ENCODE measurements at places on chromosomes 13 and 19.

- no peak for DNase-seq
Observed at GRCh38 chr19:46660008-46660517, 919 bp downstream of the DACT3 start.

GRCh38 chr19:44796701-44797115 is 12.2 kb upstream of the BCAM start:
- no peak for DNase-seq

DNA sequence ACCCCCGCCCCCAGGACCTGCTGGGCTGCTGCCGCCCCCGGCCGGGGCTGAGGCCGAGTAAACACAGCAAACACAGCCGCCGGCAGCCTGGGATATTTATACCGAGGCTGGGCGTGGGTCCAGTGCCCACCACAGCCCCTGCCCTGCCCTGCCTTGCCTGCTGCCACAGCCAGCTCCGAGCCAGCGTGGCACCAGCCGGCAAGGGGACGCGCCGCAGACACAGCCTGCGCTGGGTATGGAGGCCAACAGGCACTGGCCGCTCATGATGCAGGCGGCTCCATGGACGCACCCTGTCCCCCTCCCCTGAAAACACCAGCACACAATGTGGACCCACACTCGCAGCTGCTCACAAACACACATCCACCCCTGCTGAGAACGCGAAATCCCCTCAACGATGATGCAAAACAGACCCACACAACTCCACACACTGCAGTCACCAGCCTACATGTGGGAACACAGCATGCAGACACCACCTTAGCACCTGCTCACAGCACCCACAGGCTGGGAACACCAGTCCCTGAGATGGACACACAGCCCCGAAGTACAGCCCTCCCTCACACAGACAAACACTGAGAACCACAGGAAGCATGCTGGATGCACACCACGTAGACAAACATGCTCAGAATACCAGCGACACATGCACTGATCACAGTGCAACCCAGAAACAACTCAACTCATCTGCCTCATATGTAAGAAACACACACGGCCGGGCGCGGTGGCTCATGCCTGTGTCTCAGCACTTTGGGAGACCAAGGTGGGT is 16.2 kb downstream of the CCDC97 start:
- DNase-seq: no peak

- DNase-seq: no peak
Observed at GRCh38 chr19:42290136-42290522, 11.8 kb upstream of the PRR19 start.

DNA sequence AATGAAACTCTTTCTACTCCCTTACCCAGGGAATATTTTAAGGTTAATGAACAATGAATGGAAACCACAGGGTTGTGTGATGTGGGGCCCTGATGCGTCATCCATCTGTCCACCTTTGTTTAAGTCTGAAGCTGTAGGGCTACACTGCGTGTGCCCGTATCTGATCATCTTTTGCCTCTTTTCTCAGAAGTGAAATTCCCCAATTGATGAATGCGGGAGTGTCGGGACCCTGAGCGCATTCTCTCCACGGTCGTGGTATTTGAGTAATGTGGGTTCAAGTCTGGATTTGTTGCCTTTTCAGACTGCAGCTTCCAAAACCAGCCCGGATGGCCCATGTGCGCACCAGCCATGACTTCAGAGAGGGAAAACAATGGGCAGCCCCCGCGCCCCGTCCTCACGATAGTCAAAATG is 112.3 kb downstream of the COL4A2 start:
- DNase-seq: no peak

- no peak for DNase-seq
Observed at GRCh38 chr19:56133858-56134653, 7.0 kb upstream of the ZNF444 start.

- DNase-seq: no peak
Observed at GRCh38 chr13:28000567-28000966, 12.1 kb upstream of the URAD start.

- DNase-seq: no peak
Observed at GRCh38 chr13:75326173-75327134, 155.5 kb downstream of the TBC1D4 start.

DNA sequence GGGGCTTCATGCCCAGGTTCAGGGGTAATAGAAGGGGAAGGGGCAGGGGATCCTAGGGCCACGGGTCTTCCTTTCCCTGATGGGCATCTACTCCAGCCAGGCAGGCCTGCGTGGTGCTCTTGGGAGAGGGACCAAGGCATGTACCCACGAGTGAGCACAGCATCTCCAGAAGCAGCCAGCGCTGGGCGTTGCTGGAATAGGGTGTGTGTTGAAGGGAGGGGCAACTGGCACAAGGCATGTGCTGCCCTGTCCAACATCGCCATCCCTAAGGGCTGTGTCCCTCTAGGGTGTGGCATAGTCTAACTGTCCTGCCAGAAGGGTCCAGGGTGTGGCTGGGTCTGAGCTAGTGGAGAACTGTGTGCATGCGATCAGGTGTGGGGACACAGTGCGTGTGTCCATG is 2.9 kb downstream of the NOTCH3 start:
- DNase-seq: no peak

GRCh38 chr13:110726726-110727125 is 13.2 kb downstream of the ING1 start:
- no peak for DNase-seq

DNA sequence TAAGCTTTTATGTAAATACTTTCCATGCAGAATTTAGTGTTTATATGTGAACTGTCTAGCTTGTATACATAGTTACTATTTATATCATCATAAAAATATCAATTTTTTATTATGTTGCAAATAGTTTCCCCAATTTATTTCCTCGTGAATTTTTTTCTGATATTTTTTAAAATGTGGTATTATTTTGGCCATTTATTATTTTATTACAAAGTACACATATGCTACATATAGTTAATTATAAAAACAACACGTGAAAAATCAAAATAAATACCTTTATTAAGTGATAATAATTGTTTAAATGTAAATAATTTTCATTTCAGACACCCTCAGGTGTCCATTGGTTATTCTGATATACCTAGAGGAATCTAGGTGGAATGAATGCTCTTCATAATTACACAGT is 1394.9 kb upstream of the PRR20A start:
- DNase-seq: no peak

- DNase-seq: no peak
Observed at GRCh38 chr13:78875792-78876580, 217.0 kb upstream of the OBI1 start.

DNA sequence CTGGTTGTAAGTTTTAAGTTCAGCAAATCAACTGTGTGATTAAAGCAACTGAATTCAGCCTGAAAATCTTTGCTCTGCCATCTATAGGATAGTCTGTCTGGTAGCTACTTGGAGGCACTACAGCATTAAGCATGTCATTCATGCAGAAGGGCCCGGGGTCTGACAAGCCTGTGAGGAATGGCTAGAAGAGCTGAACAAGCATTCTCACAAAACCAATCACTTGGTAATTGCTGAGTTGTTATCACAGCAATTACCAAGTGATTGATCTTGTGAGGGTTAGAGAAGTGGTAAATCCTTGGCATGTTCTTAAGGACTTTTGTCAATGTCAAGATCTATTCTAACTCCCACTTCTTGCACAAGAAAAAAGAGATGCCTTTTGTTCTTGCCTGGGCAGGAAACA is 356.1 kb downstream of the FGF14 start:
- DNase-seq: no peak

GRCh38 chr13:50969691-50970090 is 60.1 kb downstream of the RNASEH2B start:
- no peak for DNase-seq

DNA sequence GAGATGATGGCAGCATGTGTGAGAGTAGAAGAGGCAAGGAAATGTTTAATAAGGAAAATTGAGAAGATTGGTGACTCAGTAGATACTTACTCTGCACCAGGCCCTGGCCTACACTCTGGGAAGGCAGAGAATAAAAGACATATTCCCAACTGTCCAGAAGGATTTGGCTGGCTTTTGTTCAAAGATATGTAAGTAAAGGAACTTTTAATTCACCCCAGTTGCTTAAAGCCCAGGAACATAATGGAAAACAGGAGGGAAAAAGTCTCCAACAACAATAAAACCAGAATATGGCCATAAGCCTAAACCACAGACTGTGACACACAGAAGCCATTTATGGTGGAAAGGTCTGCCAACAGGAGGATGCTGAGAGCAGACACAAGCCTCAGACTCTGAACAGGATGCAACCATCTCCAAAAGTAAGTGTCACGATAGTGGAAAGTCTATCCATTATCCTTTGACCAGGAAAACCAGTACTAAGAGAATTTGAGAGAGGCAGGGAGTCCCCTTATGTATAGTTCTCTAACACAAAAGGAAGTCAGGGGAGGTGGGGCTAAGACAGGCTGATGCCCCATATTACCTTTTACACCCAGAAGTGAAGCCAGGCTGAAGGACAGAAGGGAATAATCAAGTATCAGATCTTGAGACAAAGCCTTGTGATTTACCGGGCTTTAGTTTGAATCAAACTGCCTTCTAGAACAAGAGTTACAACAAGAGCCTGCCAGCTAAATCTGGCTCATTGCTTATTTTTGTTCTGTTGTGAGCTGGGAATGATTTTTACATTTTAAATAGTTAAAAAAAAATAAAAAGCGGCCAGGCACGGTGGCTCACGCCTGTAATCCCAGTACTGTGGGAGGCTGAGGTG is 169.5 kb upstream of the STARD13 start:
- no peak for DNase-seq

GRCh38 chr13:68834375-68834774 is 1273.3 kb upstream of the ATXN8OS start:
- no peak for DNase-seq

DNA sequence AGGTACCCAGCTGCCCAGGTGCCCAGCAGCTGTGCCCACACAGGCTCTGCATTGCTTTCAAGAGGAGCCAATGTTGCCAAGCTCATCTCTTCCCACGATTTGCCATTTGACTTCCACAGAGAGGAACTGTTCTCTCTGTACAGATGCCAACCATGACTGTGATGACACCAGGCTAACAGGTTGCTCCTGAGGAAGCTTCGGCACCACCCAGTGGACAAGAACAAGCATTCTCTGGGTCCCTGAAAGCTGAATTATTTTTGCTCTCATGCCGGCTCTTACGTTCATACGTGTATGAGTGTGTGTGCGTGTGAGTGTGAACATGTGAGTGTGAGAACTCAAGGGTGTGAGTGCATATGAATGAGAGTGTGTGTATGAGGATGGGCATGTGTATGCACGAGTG is 535.2 kb downstream of the LIG4 start:
- no peak for DNase-seq

- peak; percentile 28 for DNase-seq
Observed at GRCh38 chr13:102847272-102848234, 1.7 kb downstream of the ERCC5 start.

GRCh38 chr19:2034729-2035589 is 16.1 kb downstream of the MKNK2 start:
- no peak for DNase-seq

GRCh38 chr13:60169239-60170031 is 5.7 kb upstream of the DIAPH3 start:
- no peak for DNase-seq

- no peak for DNase-seq
Observed at GRCh38 chr13:77522444-77522843, 13.1 kb upstream of the SCEL start.

GRCh38 chr13:80430561-80430960 is 89.6 kb upstream of the SPRY2 start:
- DNase-seq: no peak

GRCh38 chr19:19651076-19651475 is 7.6 kb upstream of the GMIP start:
- DNase-seq: peak; percentile 53

DNA sequence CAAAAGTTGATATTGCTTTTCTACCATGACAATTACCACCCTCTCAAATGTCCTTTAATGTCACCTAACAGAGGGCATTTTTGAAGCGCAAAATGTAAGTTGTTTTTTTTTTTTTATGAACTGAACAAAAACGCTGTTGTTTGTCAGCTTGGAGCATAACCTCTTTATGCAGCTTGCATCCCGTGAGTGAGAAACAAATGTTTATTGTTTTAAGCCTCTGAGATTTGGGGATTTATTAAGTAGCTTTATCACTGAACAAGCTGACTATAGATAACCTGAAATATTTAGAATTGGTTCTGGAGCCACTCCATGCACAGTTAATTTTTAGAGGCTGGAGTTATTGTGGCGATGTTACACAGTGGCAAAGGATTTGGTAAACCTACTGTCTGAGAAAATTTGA is 80.1 kb upstream of the ATXN8OS start:
- DNase-seq: no peak

DNA sequence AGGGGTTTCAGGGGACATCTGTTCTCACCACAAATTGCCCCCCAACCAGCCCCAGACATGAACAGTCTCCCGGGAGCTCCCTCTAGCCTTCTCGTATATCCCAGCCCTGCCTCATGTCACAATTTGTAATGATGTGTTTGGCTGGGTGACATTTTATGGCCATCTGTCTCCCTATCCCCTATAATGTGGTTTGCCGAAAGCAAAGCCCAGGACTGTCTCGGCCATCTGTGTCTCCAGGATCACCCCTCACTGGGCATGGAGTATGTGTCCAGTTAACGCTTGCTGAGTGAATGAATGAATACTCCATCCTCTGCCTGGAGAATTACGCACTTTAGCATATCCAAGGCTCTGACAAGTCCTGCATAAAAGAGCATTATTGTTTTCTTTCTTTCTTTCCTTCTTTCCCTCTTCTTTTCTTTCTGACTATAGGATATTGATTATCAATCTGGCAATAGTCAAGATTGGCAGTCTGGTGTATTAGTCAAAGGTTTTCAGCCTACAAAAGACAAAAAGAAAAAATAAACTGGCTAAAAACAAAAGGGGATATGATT is 15.1 kb downstream of the HPN start:
- DNase-seq: no peak

- DNase-seq: no peak
Observed at GRCh38 chr13:44652168-44652567, 76.0 kb upstream of the TSC22D1 start.

DNA sequence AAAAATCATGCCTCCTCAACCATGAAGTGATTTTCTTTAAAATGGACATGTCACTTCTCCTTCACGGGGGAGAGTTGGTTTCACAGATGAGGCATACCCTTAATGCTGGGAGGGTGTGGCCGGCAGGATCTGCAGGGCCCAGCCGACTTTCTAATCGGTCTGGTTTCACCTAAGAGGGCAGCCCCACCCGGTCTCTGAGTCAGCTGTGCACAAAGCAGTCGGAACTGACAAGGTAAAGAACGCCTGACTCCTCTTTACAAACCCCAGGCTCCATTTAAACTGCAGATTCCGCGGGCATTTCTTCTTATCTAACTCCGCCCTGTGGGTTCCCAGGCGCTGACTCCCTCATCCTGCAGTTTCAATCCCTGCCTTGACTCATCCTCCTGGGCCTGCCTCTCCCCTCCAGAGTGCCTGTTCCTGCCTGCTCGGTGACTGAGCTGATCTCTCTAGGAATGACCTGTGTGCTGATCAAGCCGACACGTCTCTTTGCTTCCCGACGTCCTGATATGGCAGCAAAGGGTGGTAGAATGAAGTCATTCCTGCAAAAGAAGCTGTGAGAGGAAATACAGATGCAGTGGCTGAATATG is 63.4 kb downstream of the EFNB2 start:
- no peak for DNase-seq

DNA sequence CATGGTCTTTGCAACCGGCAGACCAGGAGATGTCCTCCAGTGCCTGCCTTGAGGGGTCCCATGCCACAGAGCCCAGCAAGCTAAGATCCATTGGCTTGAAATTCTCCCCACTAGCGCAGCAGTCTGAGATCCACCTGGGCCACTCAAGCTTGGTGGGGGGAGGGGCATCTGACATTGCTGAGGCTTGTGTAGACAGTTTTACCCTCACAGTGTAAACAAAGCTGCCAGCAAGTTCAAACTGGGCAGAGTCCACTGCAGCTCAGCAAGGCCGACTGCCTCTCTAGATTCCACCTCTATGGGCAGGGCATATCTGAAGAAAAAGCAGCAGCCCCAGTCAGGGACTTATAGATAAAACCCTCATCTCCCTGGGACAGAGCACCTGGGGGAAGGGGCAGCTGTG is 32.0 kb upstream of the ITM2B start:
- no peak for DNase-seq

Measured in C1 segment of cervical spinal cord (tissue), 14 donors.